Foreskin keratinocyte (primary cell): ENCODE measurements at places on chromosomes 11 and 22.
A peak's percentile ranks its signal among the peaks of the same experiment; 100 is the strongest.

GRCh38 chr22:45316796-45317526 is 7.2 kb downstream of the FAM118A start:
- DNase-seq: no peak

DNA sequence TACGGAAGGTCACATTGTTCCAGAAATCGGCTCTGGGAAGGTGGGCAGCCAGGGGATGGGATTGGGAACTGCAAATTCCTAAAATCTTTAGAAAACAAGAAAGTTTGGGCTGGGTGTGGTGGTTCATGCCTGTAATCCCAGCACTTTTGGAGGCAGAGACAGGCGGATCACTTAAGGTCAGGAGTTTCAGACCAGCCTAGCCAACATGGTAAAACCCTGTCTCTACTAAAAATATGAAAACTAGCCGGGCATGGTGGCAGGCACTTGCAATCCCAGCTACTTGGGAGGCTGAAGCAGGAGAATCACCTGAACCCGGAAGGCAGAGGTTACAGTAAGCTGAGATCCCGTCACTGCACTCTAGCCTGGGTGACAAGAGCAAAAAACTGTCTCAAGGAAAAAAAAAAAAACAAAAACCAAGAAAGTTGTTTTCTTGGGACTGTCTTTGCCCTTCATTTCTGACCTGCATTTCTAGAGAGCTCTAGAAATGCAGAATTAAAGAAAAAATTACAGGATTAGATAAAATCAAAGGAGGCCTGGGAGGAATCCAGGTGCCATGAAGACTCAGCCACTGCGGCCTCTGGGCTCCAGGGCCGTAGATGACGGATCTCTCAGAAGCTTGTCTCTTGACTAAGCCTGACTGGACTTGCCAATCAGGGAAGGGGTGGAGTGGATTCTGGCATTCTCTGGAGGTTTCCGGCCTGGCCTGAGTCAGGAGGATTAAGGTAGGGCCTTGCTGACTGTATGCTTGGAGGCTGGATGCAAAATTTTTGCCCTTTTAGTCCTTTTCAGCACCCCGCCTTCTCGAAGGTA is 5.3 kb upstream of the MALAT1 start:
- DNase-seq: peak; percentile 97

DNA sequence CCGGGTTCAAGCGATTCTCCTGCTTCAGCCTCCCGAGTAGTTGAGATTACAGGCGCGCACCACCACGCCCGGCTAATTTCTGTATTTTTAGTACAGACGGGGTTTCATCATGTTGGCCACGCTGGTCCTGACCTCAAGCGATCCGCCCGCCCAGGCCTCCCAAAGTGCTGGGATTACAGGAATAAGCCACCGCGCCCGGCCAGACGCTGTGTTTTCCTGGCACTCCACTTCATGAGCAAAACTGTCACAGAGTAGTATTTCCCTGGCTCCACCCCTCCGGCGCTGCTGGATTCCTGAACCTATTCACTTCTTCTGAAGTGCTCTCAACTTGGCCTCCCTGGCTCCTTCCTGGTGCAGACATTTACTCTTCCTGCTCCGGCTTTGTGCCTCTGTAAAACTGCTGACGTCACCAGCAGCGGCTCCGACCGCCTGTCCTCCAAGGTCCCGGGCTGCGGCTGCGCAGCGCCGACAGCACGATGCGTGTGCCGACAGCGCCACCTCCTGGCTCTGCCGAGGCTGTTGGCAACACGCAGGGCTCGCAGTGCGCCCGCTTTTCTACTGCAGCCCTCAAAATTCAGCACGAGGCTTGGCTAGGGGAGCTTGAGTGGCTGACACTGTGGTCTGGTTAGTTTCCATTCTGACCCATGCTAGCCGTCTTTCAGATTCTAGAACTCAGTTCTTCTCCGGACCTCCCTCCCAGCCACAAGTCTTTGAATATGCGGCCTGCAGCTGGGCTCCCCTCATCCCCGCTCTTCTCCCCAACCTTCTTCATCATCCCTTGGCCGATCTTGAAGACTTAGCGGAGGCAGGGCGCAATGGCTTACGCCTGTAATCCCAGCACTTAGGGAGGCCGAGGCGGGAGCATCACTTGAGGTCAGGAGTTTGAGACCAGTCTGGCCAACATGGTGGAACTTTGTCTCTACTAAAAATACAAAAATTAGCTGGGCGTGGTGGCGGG is 36.6 kb downstream of the APOL3 start:
- peak; percentile 85 for DNase-seq

GRCh38 chr22:38132136-38132535 is 21.7 kb upstream of the BAIAP2L2 start:
- no peak for DNase-seq

- no peak for DNase-seq
Measured at GRCh38 chr22:38220653-38221386, 19.0 kb downstream of the MAFF start.

DNA sequence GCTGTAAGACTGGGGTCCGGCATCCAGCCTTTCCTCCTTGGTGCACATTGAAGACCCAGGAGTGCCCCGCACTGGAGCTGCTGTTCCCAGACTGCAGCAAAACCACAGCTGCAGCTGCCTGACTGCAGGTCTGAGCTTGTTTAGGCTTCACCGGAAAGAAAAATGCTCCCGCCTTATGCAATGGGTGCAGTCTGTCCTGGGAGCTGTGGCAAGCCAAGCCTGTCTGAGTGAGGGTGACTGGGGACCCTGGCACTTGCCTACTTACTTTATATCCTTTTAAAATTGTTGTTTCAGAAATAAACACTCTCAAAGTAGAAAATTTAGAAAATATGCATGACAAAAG is 23.3 kb upstream of the CD44 start:
- peak; percentile 75 for DNase-seq

- no peak for DNase-seq
Measured at GRCh38 chr11:122813176-122813893, 25.0 kb upstream of the CRTAM start.

GRCh38 chr11:115238086-115238485 is 266.1 kb downstream of the CADM1 start:
- no peak for DNase-seq

- DNase-seq: peak; percentile 76
Measured at GRCh38 chr11:62880231-62880802, 379 bp upstream of the SLC3A2 start.

- no peak for DNase-seq
Measured at GRCh38 chr11:1729692-1730011, 20.7 kb downstream of the IFITM10 start.

DNA sequence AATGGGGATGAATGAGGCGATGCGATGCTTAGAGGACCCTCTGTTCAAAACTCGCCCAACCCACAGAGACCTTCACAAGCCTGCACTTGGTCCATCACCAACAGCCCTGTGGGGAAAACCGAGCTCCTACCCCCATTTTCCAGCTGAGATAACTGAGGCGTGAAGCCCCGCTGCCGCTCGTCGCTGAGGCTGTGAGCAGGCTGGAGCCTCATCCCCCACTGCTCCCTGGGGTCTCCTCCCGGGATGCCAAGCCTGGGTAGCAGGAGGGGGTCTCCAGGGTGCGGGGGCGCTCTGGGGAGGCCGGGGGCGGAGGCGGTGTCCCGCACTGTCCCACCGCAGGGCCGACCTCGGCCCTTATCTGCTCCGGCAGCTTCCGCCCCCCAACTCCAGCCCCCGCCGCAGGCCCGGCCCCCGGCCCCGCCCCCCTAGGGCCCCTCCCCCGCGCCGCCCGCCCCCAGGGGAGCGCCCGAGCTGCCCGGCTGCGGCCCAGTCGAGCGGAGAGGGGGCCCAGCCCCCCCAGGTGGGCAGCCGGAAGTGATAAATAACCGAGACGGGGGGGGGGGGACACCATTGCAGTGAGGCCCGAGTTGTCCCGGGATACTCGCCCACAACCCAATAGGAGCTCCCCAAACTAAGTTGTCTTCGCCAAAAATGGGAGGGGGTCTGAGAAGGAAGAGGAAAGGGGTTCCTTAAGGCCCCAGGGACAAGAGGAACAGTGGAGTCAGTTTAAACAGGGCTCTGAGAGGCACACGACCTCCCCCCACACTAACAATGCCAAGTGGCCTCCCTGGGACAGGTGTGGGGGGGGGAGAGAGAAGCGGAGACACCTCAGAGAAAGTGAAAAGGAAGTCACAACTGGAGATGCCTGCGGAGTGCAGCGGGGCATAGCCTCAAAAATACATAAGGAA is 8.3 kb upstream of the SLC39A13 start:
- no peak for DNase-seq

GRCh38 chr11:12433571-12434324 is 56.4 kb downstream of the PARVA start:
- DNase-seq: no peak
